ENCODE measurements at places on chromosomes 2 and 18.

GRCh38 chr18:37019157-37019827 is 190.4 kb downstream of the KIAA1328 start:
- DNase-seq = no peak

- DNase-seq = no peak
These were observed 61.2 kb upstream of the POMC start for GRCh38 chr2:25229279-25230197.

GRCh38 chr2:189519631-189520387 is 60.8 kb downstream of the SLC40A1 start:
- DNase-seq = no peak

GRCh38 chr2:172095905-172096625 is 6.6 kb downstream of the DLX2 start:
- no peak for DNase-seq

DNA sequence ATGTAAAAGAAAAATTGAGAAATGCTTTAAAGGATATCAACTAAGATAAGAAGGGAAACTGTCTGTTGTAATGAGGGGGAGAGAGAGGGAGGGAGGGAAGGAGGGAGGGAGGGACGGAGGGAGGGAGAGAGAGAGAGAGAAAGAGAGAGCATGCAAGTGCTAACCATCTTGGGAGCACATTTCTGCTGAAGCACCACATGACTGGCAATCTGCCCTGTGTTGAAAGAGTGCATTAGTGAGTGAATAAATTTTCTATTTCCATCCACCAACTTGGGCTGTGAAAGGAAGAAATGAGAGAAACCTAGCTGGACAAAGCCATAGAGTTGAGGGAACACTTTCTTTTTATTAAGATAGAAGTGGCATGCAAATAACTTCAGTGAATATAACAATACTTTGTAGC is 110.7 kb downstream of the TMX3 start:
- no peak for DNase-seq

DNA sequence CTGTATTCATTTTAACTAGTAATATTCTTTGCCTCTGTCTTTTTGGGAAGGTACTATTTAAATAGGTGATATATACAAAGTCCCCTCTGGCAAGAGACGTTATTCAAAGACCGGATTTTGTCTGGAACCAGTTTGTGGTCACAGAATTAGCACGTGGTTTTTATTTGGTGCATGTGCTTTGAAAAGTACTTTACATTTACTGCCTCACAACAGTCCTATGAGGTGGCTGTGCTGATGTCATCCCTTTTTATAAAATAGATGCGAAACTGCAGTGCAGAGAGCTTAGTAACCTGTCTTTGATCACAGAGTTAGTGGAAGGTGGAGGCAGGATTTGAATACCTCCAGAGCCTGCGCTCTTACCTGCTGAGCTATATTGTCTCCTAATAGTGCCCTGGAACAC is 4.0 kb downstream of the LPIN1 start:
- DNase-seq = no peak

GRCh38 chr2:45132551-45132950 is 123.3 kb upstream of the SIX2 start:
- no peak for DNase-seq

- DNase-seq = no peak
These were observed 59.7 kb downstream of the VAPA start for GRCh38 chr18:9973470-9973869.

DNA sequence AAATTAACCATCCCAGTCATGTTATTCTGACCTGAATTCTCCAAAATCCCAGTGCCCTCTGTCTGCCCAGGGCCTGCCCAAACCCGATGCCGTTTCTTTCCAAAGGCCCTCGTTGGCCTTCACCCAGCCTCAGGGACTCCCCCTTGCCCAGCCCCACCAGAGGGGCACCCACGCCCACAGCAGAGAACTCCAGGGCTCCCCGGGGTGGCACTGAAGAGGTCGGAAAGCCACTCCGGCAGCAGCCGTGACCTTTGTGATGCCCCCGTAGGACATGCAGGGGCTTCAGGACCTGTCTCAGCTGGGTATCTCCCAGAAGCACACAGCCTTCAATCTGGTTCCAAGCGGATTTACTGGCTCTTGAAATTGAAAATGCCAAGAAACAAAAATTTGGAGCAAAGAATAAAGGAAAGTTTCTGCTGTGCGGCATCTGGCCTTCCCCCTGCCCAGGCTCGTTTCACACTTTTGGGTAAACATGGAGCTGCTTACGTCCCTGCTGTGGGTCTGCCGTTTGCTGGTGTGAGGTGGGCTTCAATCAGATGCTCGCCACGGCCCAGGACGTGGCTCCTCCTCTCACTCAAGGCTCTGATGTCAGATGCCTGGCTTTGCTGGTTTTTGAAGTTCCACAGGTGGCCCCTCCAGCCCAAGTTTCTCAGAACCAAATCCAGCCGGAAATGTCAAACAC is 101.3 kb downstream of the TPO start:
- DNase-seq = no peak

GRCh38 chr2:230990899-230991150 is 5.1 kb upstream of the SPATA3 start:
- DNase-seq = no peak

DNA sequence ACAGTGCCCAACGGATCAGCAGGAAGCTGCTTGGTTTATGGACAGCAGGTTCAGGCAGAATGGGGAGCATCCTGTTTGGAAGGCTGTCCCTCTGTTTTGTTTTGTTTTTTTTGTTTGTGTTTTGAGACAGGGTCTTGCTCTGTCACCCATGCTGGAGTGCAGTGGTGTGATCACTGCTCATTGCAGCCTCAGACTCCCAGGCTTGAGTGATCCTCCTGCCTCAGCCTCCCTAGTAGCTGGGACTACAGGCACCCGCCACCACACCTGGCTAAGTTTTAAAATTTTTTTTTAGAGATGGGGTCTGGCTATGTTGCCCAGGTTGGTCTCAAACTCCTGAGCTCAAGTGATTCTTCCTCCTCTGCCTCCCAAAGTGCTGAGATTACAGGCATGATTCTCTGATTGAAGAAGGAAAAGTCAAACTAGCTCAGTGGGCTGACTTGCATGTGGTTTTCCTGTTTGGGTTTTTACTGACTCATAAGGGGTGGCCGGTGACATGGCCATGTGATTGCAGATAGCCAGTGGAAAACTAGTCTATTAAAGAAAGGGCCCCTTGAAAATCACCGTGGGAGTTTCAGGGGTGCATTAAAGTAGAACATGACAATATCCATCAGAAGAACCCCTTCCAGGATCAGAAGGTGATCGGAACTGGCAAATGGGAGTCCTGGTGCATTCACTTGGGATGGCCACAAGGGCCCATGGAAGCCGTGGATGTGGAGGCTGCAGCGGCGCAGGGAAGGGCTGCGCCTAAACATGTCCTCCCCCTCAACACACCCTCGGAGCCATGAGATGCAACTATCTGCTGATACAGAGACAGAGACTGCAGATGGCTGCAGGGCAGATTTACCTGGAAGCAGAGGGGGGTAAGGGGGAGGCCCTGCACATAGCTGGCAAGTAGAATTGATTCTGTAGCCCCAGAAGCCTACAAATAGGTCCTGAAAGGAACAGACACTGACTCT is 26.5 kb downstream of the AQP12B start:
- DNase-seq = no peak

- no peak for DNase-seq
These were observed 26.6 kb upstream of the GBX2 start for GRCh38 chr2:236194786-236195185.

- DNase-seq = no peak
These were observed 83.3 kb downstream of the ICOS start for GRCh38 chr2:204019572-204020501.

Data from T-helper 1 cell (primary cell).